ENCODE measurements at places on chromosomes 4 and X. TPM values are rescaled to one million over a fixed set of nuclear protein-coding genes. Genes with fewer than 3 reads are reported as not detected.

The PNMA6E gene
- polyA plus RNA-seq, result not detected

The ABRAXAS1 gene
- polyA plus RNA-seq, result 3.1 TPM

GRCh38 chr4:87570290-87570805 is 38.0 kb upstream of the DSPP start:
- no peak for DNase-seq

DNA sequence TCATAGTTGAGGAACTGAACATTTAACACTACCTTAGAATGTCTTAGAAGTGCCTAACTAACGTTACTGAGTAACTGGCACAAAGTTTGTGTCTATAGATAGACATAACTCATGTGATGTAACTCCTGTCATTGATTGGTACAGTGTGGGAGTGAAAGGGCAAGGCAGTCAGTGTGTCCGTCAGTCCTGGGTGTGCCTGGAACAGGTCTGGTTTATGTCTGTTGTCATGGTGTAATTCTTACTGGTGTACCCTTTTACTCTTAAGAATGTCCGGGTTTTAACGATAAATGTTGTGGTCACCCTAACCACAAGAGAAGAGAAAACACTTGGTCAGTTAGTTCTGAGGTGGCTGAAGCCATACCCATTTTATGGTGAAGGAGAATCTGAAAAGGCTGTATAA is 93.1 kb upstream of the ESX1 start:
- no peak for DNase-seq

GRCh38 chr4:39637586-39638353 is 895 bp downstream of the SMIM14 start:
- no peak for DNase-seq

- no peak for DNase-seq
Observed at GRCh38 chr4:98363431-98363830, 102.2 kb downstream of the RAP1GDS1 start.
